T-helper 17 cell (primary cell): ENCODE measurements at places on chromosomes 2 and 18.

GRCh38 chr2:217262911-217263310, 403.0 kb upstream of the TNP1 start:
- no peak for DNase-seq

DNA sequence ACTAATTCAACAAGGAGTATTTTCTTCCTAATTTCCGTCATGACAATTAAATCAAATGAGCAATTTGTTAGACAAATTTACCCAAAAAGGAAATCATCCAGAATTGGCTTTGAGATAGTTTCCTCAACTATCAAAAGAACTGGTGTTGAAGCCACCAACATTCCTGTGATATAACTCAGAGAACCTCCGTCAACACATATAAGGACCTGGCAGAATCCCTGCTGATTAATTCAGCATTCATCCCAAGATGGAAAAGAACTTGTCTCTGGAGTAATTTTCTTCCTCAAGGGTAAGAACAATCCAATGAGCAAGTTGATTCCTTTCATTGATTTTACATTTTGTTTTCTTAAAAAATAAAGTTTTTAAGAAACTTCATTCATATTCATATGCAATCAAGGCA, 62.0 kb downstream of the MBD2 start:
- no peak for DNase-seq

GRCh38 chr18:2310886-2311285, 260.4 kb downstream of the METTL4 start:
- DNase-seq = no peak

GRCh38 chr2:165067643-165068486, 112.5 kb upstream of the SLC38A11 start:
- no peak for DNase-seq

GRCh38 chr18:13550418-13551304, 175.7 kb downstream of the FAM210A start:
- DNase-seq = no peak

DNA sequence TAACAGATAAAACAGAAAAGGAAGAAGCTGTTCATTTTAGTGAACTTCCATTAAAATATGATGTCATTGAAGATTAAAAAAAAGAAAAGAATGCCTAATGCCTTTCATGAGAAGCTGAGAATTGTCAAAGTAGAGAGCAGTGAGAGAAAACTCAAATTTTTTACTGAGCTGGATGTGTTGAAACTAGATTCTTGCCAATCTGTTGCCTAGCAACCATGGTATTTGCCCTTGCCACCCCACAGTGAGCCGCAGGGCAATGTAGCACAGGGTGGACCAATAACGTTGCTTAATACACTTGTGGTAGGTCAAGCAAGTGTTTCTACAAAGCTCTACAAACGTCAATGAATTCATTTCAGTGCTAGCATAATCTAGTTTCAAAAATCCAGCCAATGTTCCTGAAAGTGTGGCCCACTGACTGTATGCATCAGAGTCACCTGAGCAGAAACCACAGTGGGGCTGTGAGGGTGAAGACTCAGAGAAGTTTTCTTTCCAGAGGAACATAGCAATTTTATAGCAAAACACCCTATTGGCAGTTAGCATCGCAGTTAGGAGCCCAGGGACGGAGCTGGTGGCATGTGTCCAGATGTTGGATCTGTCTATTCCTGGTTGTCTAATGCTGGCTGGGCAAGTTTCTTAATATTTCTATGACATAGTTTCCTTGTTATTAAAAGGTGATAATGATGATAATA, 132.2 kb downstream of the DOCK10 start:
- DNase-seq = no peak

- no peak for DNase-seq
Observed at GRCh38 chr2:164384434-164384833, 236.8 kb downstream of the GRB14 start.

- DNase-seq = no peak
Observed at GRCh38 chr2:152354909-152355308, 19.9 kb downstream of the FMNL2 start.

DNA sequence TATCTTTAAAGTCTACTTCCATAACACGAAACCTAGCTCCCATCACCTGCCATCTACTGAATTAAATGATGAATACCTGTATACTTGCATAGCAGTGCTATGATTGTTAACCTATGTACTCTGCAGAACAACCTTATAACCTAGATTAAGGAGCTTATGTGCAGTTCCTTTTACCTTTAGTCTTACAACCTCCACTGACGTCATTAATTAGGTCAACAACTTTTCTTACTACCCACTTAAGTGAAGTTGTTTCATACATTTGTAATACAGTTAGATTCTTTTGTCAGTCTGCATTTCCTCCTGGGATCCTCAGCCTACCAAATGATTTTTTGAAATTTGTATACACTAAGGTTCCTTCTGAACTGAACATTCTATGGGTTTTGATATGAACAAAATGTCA, 1082.3 kb downstream of the SUCLG1 start:
- DNase-seq = no peak

DNA sequence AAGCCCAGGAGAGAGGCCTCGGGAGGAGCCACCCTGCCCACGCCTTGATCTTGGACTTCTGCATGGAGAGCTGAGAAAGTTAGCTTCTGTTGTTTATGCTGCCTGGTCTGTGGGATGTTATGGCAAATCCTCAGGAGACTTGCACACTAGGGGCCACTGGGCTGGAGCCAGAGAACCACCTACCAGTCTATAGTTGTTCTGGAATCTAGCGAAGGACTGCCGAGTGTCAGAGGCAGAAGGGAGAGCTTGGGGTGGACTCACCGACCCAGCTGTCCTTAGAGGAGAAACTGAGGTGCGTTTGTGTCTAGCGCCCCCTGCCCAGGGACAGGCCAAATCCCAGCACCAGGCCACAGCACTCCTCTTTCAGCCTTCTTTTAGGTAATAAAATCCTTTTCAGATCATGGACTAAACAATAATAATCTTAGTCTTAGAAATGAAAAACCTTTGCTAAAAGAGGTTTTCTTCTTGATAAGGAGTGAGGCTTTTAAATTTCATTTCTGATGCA, 398.7 kb upstream of the SALL3 start:
- no peak for DNase-seq

DNA sequence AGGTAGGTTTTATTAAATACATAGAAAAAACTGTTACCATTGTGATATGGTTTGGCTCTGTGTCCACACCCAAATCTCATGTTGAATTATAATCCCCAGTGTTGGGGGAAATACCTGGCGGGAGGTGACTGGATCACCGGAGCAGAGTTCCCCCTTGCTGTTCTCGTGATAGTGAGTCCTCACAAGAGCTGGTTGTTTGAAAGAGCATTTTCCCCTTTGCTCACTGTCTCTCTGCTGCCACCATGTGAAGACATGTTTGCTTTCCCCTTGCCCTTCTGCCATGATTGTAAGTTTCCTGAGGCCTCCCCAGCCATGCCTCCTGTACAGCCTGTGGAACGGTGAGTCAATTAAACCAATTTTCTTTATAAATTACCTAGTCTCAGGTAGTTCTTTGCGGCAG, 352.7 kb upstream of the SLC39A10 start:
- DNase-seq = no peak
